ENCODE measurements at places on chromosomes 4 and X. TPM values are rescaled to one million over a fixed set of nuclear protein-coding genes. Genes with fewer than 3 reads are reported as not detected.

- no peak for DNase-seq
Observed at GRCh38 chr4:20318909-20319277, 67.2 kb downstream of the SLIT2 start.

Gene C4orf51
- not detected for total RNA-seq

Gene XAGE2
- not detected for total RNA-seq

DNA sequence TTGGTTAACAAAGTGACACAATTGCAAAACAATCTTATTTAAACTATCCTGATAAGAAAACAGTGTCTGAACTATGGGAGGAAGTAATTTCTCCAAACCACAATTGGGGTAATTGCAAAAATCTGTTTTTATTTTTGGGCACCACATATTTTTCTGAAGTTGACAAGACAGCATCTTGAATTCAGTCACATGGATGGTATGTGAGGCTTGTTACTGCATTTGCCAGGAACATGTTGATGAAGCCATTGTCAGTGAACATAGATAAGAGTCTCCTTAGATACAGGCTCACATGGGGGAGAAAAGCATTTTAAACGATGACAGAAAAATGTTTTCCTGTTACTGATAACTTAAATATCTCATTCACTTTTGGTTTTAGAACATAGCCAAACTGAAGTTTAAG, 5.5 kb upstream of the USP53 start:
- no peak for DNase-seq

DNA sequence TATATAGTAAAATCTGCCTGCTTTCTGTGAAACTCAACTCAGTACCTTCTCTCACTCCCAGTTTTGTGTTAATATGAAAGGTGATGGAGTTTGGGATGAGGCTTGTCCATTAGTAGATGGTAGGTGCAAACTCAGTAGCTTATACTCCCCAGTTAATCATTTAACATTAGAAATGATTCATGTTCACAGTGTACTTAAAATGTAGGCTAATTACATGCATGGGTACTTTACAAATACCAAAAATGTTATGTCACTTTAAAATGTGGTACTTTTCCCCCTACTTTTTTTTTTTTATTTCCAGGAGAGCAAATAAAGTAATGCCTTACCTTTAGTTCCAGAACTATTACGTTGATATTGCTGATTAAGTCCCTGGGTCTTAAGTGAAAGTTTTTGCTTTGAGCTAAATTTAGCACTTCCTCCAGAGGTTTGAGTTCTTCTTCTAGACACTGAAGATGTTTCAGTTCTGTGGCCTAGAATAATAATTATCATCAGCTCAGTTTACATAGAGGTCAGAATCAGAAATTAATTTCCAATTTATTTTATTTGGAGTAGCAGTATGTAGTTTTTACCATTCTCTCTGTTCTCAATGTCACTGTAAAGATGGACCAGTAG, 3.0 kb downstream of the IL2 start:
- DNase-seq, result no peak

Gene TIMM17B
- 25.2 TPM for total RNA-seq

DNA sequence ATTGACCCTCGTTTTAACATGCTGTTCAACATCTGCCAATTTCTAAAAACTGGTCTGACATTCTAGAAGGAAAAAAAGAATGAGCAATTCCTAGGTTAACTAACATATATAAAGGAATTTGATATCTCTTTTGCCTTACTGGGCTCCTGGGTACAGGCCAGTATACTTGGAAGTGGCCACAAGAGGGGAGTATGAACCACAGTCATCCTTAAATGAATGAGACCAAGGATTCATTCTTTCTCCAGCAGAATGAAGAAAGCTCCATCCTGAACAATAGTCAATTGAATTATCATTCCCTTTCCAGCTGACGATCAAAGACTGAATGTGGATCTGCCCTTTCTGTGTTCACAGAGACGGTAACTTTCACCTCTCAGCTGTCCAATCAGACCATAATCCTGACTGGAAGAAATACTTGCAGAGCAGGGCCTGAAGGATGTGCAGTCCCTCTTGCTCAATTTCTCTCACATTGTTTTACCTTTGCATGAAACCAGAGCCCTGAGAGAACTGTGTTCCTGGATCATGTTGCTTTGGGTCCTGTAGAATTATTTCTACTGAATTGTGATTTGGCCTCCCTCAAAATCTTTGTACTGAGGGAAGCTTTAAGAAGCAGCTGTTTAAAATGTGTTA, 14.8 kb upstream of the SPARCL1 start:
- no peak for DNase-seq

Gene SPANXA1
- total RNA-seq, result not detected

DNA sequence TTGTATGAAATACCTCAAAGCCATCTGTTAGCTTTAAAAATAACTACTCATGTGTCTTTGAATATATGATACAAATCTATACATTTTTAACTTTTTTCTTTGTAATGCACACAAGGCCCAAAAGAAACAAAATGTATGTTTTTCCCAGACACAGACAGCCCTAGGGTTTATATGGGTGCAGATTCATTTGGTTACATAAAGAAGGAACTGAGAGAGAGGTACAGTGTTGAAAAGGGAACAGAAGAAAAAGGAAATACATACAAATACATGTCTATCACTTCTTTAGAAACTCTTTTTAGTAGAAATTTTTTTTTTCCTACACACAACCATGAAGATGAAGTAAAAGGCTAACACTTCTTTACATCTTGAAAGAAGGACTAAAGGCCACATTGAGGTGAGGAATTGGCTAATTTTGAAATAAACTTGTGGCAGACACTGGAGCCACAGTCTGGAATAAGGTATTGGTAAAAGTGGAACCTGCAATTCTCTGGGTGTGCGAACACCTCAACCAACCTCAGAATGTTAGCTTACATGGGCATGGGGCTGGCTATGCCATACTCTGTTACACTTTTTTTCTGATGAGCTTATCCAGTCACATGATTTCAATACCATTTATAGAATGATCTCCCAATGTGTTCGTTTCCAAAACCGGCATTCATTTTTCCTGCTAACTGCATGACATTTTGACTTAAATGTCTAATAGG, 67.9 kb downstream of the FAM47C start:
- DNase-seq, result no peak

GRCh38 chr4:38911257-38911656, 43.7 kb downstream of the FAM114A1 start:
- no peak for DNase-seq

GRCh38 chr4:3107691-3108121, 33.2 kb downstream of the HTT start:
- no peak for DNase-seq

DNA sequence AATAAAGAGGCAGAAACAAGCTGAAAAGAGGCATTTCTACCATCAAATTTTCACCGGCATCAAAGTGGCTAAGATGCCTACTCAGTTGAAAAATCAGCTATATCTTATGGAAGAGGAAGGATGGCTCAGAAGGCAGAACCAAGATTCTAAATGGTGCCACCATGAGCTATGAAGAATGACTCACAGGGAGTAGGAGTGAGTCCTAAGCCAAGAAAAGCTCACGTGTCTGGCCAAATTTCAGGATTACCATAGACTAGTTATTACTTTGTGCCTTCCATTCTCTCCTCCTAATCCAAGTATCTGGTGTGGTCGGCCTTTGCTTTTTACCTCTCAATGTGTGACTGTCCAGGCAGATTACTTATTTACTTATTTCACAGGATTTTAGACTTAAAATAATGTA, 54.8 kb downstream of the BMP3 start:
- no peak for DNase-seq

GRCh38 chrX:153926552-153926857, 441 bp upstream of the ARHGAP4 start:
- no peak for DNase-seq

DNA sequence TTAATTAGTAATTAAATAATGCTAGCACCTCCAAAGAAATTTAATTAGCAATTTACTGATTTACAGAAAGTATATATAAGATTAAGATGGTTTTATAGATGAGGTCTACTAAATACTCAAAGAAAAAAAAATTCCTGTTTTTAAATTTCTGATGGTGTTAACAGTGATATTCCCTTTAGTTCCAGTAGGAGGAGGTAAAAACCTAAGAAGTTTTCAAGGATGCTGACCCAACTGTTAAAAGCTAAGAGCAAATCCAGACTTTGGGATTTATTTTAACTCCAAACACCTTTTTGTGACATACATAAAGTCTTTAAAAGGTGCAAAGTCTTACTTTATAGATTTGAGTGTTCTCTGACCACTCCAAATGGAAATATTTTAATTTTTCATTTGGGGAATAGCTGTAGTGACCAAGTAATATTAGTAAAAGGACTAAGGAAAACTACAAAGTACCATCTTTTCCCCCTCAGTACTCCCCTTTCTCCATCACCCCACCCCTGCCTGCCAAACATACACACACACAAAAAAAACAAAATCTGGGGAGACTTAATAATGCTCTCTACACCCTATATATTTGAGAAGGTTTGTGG, 34.2 kb upstream of the CSN1S1 start:
- DNase-seq, result no peak

GRCh38 chr4:41451961-41452360, 86.0 kb upstream of the LIMCH1 start:
- DNase-seq, result no peak

Gene TMPRSS11B
- total RNA-seq, result not detected

- peak; percentile 49 for DNase-seq
Observed at GRCh38 chr4:91471280-91471679, 832.5 kb upstream of the GRID2 start.

- DNase-seq, result no peak
Observed at GRCh38 chrX:136495043-136495442, 2.3 kb upstream of the HTATSF1 start.

GRCh38 chr4:112055100-112055499, 90.2 kb upstream of the FAM241A start:
- DNase-seq, result no peak

Gene TCEAL3
- total RNA-seq, result 113 TPM

Gene RTL3
- total RNA-seq, result 1.7 TPM

GRCh38 chrX:99914635-99915034, 495.4 kb downstream of the PCDH19 start:
- no peak for DNase-seq

DNA sequence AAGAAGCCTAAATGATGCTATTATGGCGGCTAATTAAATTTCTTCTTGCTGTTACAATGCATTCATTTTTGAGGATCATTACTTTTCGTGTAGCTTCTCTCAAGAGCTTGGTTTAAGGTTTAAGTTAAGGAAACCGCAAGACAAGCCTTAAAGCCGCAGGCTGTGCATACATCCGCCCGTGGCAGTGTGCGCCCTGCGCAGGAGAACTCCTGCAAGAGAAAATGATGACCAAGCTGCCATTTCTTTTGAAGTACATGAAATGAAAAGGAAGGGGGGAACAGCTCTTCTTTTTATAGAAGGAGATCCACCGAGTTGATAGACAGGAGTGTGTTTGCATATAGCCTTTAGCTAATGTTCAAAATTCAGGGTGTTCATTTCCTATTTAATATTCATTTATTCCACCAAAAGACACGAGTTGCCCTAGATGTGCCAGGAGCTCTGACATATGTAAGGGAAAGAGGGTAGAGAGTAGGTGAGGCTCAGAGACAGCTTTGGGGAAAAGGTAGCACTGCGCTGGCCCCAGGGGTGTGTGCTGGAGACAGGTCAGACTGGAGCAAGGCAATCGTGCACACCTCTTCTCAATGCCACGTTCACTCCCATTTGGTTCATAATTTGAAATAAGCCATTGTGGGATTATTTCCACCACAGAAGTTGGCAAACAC, 112.1 kb upstream of the LDB2 start:
- DNase-seq, result no peak

GRCh38 chr4:123488916-123489315, 92.3 kb downstream of the SPRY1 start:
- DNase-seq, result no peak

GRCh38 chr4:80054375-80054774, 18.7 kb downstream of the ANTXR2 start:
- no peak for DNase-seq

- no peak for DNase-seq
Observed at GRCh38 chrX:41973208-41973607, 49.9 kb upstream of the CASK start.

Gene TSPAN6
- 7.8 TPM for total RNA-seq

DNA sequence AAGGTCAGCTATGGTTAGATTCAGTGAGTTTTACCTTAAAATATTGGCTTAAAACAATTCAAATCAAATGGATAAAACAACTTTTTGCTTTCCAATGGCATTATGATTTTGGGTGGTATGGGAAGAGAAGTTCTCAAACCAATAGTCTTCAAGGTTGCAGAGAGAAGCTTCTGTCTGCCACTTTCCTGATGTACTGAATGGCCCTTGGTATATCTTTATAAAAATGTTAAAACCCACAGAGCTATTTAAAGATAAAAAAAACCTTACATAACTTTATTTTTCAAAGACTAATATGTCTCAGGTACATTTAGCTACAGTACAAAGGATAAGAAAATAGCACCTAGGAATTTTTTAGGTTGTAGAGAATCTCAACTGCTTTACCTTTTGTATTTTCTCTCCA, 6.9 kb downstream of the FGA start:
- no peak for DNase-seq

DNA sequence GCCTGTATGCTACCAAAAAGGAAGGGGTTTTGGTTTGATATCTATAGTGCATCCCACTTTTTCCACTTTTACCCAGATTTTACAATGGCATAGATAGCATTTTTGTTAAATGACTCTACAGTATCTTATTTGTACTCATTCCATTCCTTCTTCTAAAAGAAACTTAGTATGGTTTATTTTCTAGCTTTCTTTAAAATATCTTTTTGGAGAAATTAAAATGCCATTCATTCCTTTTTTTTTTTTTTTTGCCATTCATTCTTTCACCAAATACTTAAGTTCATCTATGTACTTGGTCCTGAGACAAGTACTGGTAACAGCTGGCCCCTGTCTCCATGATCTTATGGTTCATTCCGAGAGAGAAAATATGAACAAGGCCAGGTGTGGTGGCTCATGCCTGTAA, 49.1 kb downstream of the MID1 start:
- no peak for DNase-seq

- DNase-seq, result no peak
Observed at GRCh38 chr4:154503598-154503997, 12.0 kb upstream of the DCHS2 start.

DNA sequence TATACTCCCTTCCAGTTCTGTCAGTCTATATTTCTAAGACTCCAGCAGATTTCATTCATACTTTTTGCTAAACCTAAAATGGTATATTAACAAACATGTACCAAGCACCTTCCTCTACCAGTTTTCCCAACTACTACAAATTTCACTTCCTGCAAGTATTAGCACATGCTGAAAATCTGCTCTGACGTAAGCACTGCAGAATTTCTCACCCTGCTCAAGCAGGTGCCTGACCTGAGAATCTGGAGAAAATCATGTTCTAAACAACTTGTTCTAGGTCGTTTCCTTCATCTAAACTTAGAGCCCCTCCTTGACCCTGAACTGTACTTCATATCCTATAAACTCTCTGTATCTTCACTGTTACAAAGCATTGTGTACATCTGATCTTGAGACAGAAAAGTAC, 380.7 kb upstream of the NOCT start:
- DNase-seq, result no peak

- DNase-seq, result no peak
Observed at GRCh38 chrX:22800806-22801205, 199.0 kb upstream of the DDX53 start.

DNA sequence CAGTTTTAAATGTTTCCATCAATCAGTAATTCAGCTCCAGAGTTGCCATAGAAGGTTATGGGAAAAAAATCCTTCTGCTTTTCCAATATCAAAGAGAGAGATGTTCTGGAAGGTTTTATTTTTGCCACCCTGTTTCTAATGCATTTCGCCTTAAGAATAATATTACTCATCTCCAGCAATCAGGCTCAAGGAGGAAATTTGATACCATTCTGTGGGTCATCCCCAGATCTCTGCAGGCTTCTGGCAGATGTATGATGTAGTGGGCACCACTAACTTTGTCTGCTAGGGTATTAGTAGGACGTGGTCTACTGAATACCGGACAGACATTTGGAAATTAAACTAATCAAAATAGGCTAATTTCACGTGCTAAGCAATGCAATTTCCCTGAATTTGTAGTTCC, 645.4 kb upstream of the TENM3 start:
- DNase-seq, result no peak

Data from posterior vena cava (tissue), 2 donors.